ENCODE measurements at places on chromosomes 12 and 14. TPM values are rescaled to one million over a fixed set of nuclear protein-coding genes. Genes with fewer than 3 reads are reported as not detected.

The CLEC6A gene
- not detected for total RNA-seq

DNA sequence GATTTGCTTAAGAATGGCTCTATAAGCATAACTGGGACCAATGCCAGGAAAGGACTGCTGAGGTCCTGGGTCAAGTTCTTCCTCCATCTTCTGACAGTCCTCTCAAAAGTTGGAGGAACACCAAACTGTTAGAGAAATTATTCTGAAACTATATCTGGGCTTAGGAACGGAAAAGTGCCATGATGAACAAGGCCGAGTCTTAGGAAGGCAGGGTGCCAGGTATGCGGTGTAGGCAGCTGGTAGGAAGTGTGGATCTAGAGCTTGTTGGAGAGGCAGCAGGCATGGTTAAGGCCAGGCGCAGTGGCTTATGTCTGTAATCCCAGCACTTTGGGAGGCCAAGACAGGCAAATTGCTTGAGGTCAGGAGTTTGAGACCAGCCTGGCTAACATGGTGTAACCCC lies 7.7 kb downstream of the GNPTAB start:
- DNase-seq: no peak

GRCh38 chr12:82942991-82943401 lies 256.3 kb downstream of the TMTC2 start:
- no peak for DNase-seq

- no peak for DNase-seq
These were observed 13.3 kb downstream of the SLC25A29 start for GRCh38 chr14:100292776-100293461.

GRCh38 chr14:20667957-20668356 lies 16.4 kb upstream of the RNASE4 start:
- DNase-seq: no peak

DNA sequence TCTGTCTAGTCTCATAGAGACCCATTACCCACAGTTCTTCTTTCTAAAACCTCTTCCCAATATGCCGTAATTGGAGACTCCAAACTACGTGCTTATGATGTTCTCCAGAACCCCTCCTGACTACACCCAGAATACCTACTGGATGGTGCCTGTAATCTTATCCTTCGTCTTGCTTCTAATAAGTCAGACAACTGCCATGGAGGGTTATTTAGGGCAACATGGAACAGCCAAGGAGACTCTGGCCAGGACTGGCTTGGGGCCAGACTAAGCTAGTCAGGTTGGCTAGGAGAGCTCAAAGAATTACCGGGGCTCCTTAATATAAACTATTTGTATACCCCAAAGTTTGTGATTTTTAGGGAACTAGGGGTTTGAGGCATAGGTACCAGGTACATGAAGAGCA lies 6.8 kb downstream of the PFKM start:
- DNase-seq: no peak

DNA sequence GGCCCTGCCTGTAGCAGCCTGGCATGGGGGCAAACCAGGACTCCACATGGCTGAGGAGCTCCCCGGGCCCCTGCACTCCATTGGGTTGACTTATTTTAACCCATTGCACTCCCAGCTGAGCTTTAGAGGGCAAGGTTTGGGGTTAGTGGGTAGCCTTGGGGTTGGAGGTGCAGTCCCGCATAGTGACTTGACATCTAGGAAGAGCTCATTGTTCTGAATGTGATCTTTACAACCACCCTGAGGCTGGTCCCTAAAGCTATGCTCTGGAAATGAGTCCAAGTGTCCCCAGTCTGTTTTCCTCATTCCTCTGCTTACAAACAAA lies 36.4 kb downstream of the NFKBIA start:
- no peak for DNase-seq

DNA sequence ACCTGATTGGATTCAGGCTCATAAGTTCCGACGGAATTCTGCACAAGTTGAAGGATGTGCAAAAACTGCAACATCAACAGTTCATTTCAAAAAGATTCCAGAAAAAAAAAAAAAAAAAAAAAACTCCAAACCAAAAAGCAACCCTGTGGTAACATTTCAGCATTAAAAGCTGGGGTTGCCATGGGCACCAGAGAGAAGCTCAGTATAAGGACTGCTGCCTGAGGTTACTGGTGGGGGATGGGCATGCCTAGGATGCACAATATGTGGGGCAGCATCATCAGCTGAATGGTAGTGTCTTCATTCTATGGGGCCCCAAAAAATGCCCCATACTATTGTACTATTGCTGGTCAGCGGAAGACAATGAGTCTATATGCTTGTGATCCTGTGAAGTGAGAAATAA lies 44.7 kb downstream of the MBIP start:
- DNase-seq: no peak

The SDR9C7 gene
- total RNA-seq: 0.27 TPM

DNA sequence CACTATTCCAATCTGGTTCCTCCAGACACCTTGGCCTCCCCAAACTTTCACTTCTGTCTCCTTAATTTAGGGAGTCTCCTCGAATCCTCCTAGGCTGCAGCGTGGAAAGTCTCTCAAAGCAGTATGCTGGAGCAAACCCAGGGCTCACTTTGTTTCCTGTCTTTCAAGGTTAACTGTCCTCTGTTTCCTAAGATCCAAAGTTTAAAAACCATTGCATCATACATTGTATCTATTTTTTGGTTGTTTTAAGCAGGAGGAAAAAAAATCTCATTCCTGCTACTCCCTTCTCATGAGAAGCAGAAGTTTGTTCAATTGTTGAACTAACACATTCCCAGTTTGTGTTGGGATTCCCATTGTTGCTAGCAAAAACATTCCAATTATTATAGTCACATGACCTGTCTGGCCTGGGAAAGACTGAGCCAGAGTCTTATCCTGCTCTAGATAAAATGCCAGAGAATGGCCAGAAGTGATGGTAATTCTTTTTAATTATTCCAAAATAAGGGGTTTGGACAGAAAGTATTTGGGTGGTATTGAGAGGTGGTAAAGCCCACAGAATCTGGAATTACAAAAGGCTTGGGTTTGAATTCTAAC lies 67.3 kb downstream of the HSPB8 start:
- no peak for DNase-seq

The DDX11 gene
- total RNA-seq: 42.8 TPM

- DNase-seq: no peak
These were observed 397.1 kb downstream of the APAF1 start for GRCh38 chr12:99042226-99042625.

The RTL1 gene
- total RNA-seq: not detected

Data from thoracic aorta (tissue), 2 donors.